ENCODE measurements at places on chromosomes 1 and 21.
A peak's percentile ranks its signal among the peaks of the same experiment; 100 is the strongest.

DNA sequence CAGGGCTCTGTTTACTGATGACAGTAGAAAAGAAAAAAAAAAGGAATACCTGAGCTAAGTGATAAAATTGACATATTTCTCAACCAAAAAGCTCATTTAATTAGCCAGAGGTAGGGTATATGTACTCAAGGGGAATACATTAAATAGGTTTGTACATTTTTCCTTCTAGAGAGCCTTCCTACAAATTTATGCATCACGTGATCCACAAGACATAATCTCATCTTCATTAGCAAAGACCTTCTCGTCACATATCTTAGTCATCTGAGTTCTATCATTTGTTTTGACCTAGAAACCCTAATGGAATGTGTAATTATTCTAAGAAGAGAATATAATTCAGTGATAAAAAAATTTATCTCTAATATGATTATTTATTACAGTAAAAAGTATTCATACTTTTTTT is 30.7 kb upstream of the CFHR4 start:
- DNase-seq = no peak

GRCh38 chr1:45038661-45039364 is 26.8 kb downstream of the UROD start:
- no peak for DNase-seq

- DNase-seq = no peak
Observed at GRCh38 chr1:96187020-96187419, 534.6 kb upstream of the PTBP2 start.

GRCh38 chr1:11600836-11601235 is 53.4 kb downstream of the FBXO2 start:
- no peak for DNase-seq

- no peak for DNase-seq
Observed at GRCh38 chr1:29148656-29149491, 25.2 kb upstream of the TMEM200B start.

DNA sequence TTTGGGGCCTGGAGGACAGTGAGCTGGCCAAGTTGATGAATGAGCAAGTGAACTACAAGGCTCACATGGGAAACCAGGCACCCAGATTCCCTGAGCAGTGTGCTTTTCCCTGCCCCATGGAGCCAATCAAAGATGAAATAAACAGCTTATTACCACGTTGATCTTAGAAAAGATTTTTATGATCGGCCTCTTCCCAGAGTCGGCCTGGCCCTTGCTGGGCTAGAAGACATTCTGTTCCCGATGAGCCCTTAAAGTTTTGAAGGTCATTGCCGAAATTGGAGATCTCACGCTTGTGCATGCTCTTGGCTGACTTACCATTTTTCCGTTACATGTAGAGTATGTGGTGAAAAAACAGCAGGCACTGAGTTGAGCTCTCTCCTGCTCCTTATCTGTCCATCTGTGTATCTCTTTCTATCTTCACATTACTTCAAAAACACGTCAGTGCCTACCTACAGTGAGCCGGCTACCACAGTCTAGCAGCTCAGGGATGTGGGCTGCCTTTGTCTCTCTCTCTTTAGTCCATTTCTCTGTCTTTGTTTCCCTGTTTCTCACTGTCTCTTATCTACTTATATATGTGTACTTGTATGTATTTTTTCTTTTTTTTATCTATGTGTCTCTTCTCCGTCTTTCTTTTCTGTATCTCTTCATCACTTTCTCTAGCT is 248.8 kb upstream of the USP24 start:
- no peak for DNase-seq

DNA sequence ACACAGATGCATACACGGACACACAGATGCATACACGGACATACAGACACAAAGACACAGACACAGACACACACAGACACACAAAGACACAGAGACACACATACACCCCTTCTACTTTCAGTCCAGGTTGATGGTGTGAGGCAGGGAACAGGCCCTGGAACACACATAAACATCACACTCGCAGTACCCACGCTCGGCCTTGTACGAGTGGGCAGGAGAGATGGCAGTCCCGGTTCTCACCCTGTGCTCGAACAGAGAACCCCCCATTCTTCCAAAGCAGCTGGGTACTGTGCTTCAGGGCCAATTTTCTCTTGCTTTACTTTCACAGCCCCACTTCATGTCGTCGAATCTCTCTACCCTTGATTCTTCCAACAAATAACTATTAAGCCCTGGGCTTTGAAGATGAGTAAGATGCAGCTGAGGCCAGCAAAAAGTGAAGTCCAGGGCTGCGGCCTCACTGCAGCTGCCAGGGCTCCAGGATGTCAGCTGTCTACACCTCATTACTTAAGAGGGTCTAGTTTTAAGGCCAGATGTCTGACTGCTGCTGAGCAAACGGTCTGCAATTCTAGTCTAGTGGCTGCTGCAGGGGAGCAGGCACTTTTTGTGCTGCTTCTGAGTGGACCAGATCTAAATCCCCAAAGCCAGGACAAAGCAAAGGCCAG is 90.1 kb downstream of the PGBD5 start:
- DNase-seq = peak; percentile 70

GRCh38 chr1:184958554-184959353 is 15.6 kb downstream of the NIBAN1 start:
- DNase-seq = no peak

GRCh38 chr1:198653808-198654413 is 15.1 kb downstream of the PTPRC start:
- no peak for DNase-seq

DNA sequence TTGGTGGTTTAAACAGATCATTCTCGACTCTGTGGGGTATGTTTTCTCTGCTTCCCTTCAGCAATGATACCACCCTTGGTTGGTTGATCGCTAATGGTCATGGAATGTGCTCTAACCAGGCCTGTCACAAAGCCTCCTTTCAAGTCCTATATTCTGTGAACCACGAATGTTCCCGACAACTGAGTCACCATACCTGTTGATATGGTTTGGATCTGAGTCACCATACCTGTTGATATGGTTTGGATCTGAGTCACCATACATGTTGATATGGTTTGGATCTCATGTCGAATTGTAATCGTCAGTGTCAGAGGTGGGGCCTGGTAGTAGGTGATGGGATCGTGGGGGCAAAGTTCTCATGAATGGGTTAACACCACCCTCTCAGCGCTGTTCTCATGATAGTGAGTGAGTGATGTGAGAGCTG is 10.2 kb upstream of the CAMK2N1 start:
- peak; percentile 75 for DNase-seq
